Activated T-cell treated with anti-CD3 and anti-CD28 coated beads for 4 hours (primary cell): ENCODE measurements at places on chromosomes 16 and 17.
A peak's percentile ranks its signal among the peaks of the same experiment; 100 is the strongest.

GRCh38 chr16:55543472-55543871 is 23.0 kb upstream of the CAPNS2 start:
- DNase-seq, result no peak

GRCh38 chr17:31511580-31511979 is 120.1 kb downstream of the RAB11FIP4 start:
- DNase-seq, result no peak

DNA sequence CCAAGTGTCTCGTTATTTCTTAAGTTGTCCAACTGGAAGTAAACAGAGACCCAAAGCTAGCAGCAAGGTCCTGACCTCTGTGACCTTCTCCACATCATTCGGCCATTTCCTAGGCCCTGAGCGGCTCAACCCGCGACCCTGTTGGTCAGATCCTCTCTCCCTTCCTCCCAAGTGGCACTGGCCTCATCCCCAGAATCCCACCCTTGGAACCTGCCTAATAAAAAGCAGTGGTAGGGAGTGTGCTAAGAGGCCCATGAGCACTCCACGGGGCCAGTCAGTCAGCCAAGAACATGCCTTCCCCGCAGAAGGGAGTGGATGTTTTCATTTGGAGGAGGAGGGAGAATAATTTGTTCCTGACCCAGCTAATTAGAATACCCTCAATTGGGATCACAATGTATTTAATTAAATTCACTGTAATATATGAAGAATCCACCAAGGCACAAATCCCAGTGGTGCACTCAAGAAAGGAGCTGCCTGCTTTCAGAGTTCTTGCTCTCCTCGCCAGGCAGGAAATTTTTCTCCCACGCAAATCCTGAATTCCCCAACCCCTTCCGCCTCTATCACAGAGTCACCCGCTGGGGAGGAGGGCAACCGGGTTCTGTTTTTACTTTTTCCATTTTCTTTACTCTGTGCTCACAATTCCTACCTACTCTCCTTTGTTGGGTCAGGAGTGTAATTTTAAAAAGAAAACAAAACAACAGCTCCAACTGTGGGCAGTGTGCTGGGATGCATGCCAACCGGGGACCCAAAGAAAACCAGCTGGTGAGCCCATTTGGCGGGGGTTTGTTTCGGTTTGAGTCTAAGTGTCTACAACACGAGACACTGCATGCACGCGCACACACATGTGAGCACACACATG is 153.4 kb downstream of the ZFHX3 start:
- no peak for DNase-seq

DNA sequence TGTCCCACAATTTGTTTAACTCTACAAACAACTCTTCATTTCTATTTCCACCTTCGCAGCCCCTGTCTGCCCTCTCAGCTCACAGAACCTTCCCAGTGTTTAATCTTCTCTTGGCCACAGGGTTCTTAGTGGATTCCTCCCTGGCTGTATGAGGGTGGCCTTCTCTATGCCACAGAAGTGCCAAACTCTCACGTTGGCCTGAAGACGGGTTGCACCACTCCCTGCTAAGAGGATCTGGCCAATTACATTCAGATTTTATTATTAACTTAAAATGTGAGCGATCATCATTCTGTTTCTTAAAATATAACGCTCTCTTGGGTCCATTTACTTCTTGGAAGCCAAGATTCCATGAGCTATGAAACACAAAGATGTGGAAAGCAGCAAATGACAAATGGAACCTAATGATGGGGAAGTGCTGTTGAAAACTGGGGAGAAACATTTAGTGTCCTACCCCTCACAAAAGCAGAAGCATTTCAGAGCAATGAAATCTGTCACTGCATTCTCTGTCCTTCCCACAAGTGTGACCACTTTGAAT is 91.3 kb upstream of the NOG start:
- DNase-seq, result no peak

- DNase-seq, result no peak
Measured at GRCh38 chr16:76976101-76976500, 214.9 kb upstream of the MON1B start.

- peak; percentile 46 for DNase-seq
Measured at GRCh38 chr16:30032083-30032819, 1.2 kb upstream of the TLCD3B start.

DNA sequence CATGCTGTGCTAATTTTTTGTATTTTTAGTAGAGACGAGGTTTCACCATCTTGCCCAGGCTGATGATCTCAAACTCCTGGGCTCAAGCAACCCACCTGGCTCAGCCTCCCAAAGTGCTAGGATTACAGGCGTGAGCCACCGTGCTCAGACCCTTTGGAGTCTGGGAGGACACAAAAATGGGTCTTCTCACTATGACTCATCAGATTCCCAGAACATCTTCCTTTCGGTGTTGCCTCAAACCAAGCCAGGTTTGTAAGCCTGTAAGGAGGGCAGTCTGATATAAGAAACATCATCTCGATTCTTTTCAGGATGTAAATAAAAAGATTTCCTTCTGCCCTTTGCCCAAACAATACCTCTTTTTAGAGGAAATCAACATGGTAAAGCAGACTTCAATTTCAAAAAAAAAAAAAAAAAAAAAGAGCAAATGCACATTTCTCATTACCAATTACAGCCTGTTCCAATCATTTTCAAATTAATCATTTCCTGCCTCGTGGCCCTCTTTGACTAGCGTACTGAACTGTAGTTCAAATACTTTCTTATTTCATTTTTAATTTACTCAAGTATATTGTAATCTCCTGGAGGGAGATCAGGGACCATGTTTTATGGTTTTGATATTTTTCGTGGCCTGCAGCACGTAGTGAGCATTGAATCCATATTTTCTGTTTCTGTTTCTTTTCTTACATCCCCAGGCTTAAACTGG is 409.6 kb downstream of the GRIN2A start:
- DNase-seq, result no peak

- DNase-seq, result no peak
Measured at GRCh38 chr16:48109475-48109874, 46.3 kb downstream of the ABCC12 start.

DNA sequence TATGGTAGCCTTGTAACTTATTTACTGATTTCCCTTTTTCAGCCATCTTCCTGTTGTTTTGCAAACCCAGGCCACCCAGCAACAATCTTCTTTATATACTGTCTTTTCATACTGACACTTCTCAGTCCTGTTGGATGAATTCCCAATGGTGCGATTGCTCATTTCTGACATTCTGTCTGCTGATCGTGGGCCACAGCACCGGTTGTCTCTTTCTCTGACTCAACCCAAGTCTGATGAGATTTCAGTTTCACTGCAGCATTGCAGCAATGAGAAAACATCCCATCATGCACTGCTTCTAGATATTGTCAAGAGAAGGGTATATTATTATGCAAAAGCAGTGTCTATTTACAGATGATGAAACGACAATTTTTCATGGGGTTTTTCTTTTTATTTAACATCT is 349.2 kb upstream of the HSBP1 start:
- no peak for DNase-seq

DNA sequence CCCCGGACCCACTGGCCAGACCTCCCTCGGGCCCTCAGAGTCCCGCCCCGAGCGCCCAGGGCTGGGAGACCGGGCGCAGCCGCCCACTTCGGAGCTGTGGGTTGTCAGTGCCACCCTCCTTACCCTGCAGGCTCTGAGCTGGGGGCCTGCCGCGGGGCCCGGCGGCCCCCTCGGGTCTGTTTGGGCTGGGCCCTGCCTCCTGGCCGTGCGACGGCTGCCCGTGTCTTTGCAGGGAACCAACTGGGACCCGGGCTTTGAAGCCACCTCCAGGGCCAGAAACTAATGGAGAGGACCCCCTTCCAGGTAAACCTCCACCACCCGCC is 443 bp downstream of the TEDC2 start:
- DNase-seq, result no peak

GRCh38 chr17:36921095-36921851 is 16.0 kb upstream of the LHX1 start:
- DNase-seq, result peak; percentile 49

GRCh38 chr17:81426393-81427172 is 31.3 kb downstream of the BAHCC1 start:
- no peak for DNase-seq

DNA sequence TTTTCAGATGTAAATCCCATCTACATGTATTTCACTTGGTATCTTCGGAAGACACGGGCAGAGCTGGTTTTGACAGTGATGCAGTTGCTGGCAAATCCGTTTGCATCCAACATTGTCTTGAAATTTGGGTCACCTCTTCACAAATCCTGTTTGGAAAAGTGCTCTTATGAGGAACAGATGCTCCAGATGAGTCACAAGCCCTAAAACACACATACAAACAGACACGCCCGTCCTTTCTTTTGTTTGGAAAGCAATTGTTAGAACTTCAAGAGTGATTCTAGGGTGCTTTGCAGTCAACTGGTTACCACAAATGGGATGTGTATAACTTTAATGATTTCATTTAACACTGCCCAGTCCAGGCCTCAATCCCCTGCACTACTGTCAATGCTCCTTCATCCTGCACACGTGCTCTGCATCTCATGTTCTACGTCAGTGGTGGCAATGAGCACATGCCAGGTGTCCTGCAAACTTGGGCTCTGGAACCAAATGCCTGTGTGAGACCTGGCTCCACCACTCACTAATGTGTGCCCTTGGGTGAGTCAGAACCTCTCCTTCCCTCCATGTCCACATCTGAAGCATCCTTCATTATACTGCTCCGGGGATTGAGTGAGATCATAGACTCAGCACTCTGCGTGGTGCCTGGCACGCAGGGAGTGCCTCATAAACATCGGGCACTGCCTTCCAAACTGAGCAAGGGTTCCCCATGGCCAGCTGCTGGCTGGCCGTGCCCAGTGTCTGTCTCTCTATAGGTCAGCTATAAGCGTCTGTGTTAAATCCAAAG is 19.3 kb upstream of the FOXF1 start:
- no peak for DNase-seq

- DNase-seq, result no peak
Measured at GRCh38 chr17:17728550-17729251, 47.4 kb downstream of the RAI1 start.

GRCh38 chr17:41265078-41265477 is at the start of gene KRTAP9-6:
Gene KRTAP9-6 (plus strand): TSS chr17:41265378. CDS start chr17:41265378, 0 bp downstream.
- DNase-seq, result no peak

GRCh38 chr17:39057701-39058206 is 90.6 kb upstream of the FBXO47 start:
- DNase-seq, result no peak

DNA sequence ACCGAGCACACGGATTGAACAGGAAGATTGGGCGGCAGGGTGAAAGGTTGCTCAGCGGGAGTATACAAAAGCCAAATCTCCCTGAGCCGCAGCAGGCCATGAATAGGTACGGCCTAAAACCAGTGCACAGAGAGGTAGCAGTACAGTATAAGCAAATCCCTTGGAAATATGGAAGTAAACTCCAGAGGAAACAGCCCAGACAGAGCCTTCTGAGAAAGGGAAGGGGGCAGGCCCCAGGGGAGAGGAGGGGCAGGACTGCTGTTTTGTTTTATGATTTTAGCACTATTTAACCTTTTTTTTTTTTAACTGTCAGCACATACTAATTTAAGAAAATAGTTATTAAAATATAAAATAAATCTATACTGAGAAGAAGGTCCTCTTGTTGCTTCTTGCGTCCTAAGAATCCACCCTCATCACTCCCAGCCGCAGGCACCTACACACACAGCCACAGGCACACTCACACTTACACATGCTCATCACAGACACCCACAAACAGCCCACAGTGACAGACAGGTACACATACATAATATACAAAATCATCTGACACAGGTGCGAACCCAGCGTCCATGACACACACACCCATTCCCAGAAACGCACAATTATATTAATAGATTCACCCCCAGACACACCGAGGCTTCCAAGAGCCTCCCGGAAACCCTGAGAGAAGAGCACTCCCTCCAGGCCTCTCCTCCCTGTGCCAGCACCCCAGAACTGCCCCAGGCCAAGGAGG is 12.8 kb downstream of the PLXDC1 start:
- DNase-seq, result no peak

GRCh38 chr16:63092736-63093135 is 1056.5 kb upstream of the CDH8 start:
- no peak for DNase-seq

GRCh38 chr16:87040169-87041117 is 276.7 kb downstream of the C16orf95 start:
- DNase-seq, result no peak

DNA sequence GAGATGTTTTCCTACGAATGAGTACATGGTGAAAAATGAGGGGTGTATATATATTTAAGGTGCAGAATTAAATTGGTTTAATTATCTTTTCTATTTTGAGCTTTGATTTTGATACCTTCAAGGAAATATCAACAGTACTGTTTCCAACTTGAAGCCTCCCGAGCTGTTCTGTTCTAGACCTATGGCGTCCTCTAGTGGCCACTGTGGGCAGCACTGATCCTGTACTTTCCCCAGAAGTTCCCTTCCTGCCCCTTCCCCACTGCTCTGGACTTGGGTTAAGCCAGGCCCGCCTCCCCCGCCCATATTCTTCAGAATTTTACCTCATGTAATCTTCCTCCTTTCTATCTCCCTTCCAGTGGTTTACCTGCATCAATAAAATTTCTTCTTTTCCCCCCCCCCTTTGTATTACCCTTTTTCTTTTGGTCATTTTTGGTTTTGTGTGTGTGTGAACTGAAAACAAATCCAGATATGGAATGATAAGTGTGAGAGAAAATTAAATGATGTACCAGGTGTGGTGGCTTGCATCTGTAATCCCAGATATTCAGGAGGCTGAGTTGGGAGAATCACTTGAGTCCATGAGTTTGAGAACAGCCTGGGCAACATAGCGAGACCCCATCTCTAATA is 1643.5 kb downstream of the TP53TG3F start:
- DNase-seq, result no peak

DNA sequence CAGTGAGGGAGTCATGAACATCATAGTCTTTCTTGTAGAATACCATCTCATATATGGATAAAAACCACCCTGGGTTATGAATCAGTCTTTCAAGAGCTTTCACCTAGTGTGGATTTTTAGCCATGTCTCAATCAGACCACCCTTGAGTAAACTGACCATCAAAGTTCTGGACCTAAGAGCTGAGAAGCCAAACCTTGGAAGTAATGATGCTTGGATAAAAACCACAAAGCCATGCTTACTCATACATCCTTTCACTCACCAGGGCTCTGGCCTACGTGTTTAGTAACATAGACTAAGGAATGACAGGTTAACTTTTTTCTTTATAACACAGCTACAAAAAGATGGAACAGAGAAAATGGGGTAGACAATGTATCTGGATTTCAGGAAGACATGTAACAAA is 167.2 kb downstream of the STX8 start:
- DNase-seq, result no peak

- no peak for DNase-seq
Measured at GRCh38 chr17:35560703-35561102, at the start of gene SLFN14. Gene SLFN14 (minus strand): TSS chr17:35560819. CDS start chr17:35558062, 2,757 bp downstream.

- no peak for DNase-seq
Measured at GRCh38 chr16:83552228-83552627, 255.6 kb upstream of the HSBP1 start.
